ENCODE measurements at places on chromosomes 3 and 15.

- no peak for DNase-seq
Observed at GRCh38 chr3:13083898-13084297, 10.7 kb upstream of the IQSEC1 start.

DNA sequence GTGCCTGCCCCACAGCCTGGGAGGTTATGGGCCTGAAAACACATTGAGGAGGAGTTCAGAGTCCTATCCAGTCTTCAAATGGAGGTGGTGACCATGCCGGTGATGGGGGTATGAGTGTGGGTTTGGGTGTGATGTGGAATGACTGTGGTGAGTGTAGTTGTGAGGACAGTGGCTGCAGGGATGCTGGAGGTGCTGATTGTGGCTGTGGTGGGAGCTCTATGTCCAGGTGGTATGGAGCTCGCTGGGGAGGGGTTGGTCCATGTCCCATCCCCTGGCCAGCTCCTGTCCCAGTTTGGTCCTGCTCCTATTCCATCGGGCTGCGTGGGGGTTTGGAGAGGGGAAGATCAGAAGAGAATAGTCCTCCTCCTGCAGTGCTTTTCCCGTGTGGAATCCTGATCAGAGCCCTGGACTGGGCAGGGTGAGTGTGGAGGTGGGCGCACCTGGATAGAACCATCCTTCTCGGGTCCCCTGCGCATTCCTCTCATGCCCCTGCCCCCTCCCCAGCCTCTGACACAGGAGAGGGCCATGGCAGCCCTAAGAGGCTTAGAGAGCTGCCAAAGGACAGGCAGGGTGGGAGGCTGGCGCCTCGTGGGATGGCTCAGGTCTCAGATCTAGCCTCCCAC is 23.0 kb upstream of the GOLGA6C start:
- no peak for DNase-seq

DNA sequence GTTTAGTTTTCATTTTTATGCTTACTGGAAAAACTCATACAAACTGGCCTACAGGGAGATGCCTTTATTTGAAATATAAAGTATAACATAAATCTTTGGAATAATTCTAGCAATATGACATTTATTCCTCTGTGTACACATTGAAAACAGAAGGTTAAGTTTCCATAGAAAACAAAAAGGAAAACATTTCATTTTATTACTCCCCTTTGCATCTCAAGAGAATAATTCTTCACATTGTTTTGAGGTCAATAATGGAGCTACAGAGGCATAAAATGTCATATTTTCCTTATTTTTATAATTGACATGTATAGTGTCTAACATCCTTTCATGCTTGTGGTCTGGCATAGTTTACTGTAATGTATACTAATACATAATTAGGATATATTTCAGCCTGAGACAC is 187.6 kb upstream of the AGTR1 start:
- no peak for DNase-seq

GRCh38 chr3:17039594-17039993 is 154.8 kb downstream of the PLCL2 start:
- no peak for DNase-seq

GRCh38 chr3:16439163-16439847 is 74.2 kb downstream of the RFTN1 start:
- DNase-seq = no peak

GRCh38 chr3:98972155-98972554 is 70.7 kb upstream of the DCBLD2 start:
- DNase-seq = no peak

DNA sequence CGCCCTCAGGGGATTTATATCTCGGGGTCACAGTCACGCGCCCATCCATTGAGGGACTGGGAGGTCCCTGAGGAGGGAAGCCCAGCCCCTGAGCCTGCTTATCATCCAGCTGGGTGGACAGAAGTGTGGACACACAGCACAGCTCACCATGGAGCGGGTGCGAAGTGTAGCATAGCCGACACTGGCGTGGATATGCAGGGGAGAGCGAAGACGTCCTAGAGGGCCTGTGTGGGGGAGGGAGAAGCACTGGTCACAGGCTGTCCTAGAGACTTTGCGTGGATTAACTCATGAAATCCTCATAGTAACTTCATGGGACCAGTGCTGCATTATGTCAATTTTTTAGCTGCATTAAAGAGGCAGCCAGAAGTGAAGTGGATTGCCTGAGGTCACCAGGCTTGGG is 26.1 kb upstream of the PLXND1 start:
- no peak for DNase-seq

- DNase-seq = no peak
Observed at GRCh38 chr3:62109534-62109933, 263.8 kb downstream of the FEZF2 start.

DNA sequence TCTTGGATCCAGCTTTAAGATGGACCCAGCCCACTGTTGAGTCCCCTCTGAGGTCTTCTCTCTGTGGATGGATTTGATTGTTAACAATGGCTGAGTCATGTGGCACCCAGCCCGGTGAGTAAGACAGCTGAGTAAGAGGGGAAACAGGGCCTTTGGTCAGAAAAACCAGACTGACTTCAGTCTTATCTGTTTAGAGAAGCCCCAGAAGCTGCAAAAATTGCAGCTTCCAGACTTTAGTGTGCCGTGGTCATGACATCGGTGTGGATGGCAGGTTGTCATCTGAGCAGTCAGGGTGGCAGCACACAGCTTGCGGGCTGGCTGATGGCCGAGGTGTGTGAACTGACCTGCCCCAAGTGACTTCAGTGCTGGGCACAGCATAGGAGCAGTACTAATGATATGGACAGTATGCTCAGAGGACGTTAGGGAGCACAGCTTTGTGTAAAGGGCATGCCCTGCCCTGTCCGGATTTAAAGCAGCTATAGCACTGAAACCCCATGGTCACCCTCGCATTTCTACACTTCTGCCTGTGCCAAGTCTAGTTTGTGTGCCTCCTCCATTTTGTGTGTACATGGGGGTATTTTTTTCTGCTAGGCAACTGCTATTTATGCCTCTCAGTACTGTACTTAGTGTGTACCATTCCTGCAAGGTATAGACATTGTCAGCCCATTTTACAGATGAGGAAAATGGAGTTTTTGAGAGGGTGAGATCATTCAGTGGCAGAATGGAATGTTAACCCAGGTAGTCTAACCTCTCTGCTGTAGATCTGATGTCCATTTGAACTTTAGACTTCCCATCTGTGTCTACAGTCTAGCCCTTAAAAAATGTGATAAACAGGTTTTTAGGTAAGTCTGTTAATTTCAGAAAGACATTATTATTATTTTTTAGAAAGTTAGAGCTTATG is 44.4 kb downstream of the FLNB start:
- no peak for DNase-seq

DNA sequence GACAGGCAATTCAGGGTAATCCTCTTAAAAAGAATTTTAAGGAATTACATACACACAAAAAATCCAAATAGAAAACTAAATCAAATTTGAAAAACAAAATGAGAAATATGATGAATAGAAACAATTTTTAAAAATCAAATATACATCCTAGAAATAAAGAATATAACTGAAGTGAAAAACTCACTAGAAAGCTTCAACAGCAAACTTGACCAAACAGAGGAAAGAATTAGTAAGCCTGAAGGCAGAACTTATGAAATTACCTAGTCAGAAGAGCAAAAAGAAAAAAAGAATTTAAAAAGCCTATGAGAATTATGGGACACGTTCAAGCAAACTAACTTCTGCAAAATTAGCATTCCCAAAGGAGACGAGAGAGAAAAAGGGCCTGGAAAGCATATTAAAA is 206.1 kb downstream of the PCCB start:
- no peak for DNase-seq

GRCh38 chr3:147049821-147050220 is 356.5 kb downstream of the ZIC4 start:
- DNase-seq = no peak

GRCh38 chr3:30904996-30905395 is 10.5 kb upstream of the GADL1 start:
- no peak for DNase-seq

DNA sequence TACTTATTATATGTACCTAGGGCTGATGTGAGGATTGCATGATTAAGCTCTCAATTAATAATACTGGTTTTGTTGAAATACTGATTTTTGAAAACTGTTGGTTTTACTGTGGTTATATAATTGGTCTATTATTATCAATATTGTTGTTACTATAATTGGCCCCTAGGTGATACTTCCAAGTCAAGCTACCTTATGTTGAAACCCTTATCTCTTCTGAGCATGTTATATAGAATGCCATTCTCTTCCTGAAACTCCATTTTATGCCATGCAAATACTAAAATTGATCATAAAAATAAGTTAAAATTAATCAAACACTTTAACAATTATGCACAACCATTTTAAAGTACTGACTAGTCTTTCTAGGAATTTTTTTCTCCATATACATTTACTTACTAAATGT is 46.1 kb downstream of the BBS4 start:
- DNase-seq = no peak

- no peak for DNase-seq
Observed at GRCh38 chr15:41939986-41940385, 32.4 kb downstream of the EHD4 start.

DNA sequence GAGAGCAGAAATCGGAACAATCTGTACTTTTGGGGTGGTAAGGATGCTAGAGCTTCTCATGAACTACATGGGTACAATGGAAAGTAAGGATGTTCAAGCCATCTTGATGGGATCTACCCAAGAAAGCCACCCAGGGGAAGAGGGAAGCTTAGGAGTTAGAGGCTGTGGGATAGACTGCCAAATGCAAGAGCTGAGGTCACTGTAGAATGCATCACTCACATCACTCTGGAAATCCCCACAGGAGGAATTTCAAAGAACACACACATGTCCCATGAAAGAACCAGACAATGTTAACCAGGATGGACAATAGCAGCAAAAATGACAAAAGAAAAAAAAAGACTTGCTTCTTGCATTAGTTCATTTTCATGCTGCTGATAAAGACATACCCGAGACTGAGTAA is 32.8 kb upstream of the UBE2E2 start:
- DNase-seq = no peak

GRCh38 chr3:183502237-183503181 is 53.0 kb downstream of the KLHL6 start:
- DNase-seq = no peak

DNA sequence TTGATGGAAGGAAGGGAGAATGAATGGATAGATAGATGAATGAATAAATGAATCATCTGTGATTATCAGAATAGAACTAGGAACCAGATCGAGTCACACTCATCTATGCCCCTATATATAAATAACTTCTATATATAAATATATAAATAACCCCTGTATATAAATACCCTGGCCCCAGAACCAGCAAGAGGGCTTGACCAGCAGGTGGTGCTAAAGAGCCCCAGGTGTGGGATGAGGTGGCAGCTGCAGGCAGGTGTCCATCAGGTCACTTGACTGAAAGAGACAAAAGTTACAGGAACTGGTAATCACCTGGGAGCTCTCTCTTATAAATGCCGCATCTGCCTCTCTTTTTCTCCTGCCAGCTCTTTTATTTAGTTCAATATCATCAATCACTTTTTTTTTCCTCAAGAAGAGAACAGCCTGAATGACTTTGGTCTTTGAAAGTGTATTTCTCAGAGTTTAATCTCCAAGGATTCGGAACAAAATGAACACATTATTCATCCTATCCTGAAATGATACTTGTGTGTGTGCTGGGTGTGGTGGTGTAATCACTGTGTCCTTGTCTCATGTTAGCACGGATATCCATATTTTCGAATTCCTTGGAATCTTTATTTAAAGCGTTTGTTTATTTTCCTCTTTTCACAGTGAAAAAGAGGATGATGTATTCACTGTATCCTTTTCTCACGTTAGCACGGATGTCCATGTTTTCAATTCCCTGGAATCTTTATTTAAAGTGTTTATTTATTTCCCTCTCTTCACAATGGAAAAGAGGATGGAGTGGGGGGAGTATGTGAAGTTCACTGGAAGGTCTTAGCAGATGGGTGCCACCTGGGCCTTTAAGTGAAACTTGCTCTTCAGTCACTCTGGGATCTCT is 35.4 kb upstream of the ATG7 start:
- DNase-seq = peak; percentile 46

GRCh38 chr15:57327985-57328471 is 48.3 kb upstream of the CGNL1 start:
- no peak for DNase-seq

DNA sequence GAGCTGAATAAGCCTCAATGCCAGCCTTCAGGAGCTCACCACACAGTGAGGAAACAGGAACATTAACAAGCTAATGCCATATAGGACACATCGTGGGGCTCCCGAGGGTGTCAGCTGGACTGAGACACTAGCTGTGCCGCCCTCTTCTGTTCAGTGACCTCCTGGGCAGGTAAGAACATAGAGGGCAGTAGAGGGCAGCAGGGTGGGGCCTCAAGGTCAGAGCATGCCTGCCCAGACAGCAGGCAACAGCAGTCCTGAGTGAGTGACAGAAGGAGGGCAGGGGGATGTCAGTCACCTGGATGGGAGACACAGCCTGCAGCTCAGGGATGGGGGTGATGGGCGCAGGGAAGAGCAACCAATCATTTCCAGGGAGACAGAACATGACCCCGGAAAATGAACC is 15.5 kb downstream of the NTRK3 start:
- no peak for DNase-seq

DNA sequence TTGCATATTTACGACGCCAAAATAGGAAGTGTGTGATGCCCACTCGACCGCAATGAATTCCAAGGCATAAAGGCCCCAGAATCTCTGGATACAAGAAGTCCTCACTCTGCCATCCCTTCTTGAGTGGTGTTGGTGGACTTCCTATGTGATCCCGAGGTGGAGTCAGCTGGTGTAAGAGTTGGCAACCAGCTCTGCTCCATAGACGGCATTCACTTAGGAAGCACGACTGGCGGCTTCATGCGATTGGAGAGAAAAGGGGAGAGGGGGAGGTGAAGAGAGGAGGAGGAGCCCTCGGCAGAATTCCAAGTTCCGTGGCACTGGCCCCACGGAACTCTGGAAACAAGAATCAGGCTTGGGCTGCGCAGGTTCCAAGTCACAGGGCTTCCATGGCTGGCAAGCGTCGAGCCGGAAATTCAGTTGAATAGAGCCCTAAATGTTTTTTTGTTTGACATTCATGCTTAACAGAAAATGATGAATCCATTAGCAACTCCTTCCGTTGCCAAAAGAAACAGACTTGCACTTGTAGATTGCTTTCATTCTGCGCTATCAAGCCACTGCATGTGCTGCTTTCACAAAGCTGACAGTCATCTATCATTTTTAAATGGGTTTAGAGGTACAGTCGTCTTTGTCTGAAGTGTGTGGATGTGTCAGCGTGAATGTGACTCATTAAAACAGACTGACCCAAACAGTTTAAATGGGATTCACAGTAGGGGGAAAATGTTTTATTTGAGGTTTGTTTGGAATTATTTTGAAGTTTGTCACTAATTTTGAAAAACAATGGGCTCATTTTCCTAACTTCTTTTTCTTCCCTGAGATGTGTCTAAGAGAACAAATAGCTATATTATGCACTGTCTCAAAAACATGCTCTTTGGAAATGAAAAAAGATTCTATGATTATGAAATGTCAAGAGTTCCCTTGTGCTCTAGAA is 428.3 kb upstream of the ATP11B start:
- DNase-seq = no peak

GRCh38 chr15:42344763-42345162 is 14.5 kb upstream of the CAPN3 start:
- DNase-seq = no peak

Measured in T-helper 22 cell (primary cell).